ENCODE measurements at places on chromosomes 2 and 18.

DNA sequence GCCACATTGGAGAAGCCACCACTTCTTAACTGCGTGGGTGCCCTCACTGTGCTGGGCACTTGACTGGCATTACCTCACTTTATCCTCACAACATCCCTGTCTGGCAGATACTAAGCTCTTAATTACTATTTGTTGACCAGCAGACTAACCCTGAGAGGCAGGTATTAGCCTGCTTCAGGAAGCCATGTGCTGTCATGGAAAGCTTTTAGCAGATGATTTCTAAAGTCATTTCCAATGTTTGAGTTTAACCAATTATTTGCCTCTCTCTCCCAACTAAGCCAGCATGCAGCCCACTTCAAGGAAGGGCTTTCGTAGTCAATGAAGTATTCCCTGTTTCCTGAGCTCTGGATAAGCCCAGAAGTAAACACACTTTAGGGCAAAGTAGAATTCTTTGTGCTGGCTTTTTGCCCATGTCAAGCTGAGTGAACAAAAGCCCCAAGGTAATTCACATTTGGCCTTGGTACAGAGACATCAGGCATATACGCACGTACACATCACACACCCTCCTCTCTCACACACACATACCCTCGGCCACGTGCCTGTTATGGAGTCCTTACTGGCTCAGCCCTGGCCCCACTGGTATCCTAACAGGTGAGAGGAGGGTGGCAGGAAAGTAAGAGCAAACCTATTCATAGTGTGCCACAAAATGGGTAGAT is 108.6 kb downstream of the C1D start:
- no peak for DNase-seq

DNA sequence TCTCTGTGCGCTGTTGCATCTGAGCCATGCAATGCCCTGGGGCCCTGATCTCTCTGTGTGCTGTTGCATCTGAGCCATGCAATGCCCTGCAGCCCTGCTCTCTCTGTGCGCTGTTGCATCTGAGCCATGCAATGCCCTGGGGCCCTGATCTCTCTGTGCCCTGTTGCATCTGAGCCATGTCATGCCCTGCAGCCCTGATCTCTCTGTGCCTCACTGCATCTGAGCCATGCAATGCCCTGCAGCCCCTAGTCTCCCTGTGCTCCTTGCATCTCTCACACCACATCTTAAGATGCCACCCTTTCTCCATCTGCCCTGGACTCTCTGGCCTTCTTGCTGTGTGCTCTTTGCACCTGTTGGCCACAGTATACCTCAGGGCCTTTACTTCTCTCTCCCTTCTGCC is 56.2 kb downstream of the SOX11 start:
- DNase-seq = no peak

DNA sequence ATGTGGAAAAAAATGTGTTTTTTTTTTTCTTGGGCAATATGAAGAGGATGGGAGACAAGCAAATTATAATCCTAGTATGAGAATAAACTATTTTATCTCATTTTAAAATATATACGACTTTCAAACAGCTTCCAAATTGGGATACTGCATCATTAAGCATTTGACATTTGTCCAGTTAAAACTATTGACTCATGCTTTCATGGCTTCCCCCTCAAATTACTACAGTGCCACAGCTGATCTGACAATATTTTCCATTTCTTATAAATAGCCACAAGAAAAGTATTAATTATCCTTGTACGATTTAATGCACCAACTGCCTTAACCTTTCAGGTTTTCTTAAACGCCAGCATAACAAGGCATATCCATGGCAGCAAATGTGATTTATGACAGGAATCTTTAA is 1134.8 kb upstream of the ZEB2 start:
- DNase-seq = no peak

DNA sequence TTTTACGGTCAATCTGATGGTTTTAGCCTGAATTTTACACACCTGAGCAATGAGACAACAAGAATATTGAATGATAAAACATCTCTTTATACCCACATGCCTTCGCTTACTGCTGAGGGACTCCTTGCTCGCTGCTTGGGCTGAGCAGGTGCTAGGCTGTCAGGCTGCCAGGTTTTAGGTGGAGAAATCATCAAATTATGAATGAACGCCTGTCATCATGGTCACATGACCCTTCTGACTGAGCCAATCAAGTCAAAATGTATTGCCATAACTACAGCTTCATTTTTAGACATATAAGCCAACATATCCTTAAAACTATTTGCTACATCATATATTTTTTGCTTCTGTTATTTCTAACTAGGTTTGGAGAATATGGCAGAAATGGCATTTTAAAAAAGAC is 274.0 kb downstream of the LNPK start:
- DNase-seq = no peak

DNA sequence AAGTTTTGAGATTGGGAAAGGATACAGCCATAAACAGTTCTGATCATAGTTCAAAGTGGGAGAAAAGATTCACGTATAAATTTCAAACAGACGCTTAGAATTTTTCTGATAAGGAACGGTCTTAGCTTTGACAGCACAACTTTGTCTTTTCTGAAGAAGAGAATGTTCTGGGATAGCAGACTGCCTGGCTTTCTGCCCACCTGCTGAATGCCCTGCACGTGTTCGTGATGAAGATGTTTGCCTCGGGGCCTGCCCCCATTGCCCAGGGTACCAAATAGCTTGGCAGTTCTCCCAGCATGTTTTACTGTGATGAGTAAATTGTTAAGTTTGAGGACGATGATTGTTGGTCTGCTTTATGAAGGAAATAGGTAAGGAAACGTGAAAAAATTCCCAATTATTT is 4.6 kb downstream of the MRPL33 start:
- DNase-seq = no peak

DNA sequence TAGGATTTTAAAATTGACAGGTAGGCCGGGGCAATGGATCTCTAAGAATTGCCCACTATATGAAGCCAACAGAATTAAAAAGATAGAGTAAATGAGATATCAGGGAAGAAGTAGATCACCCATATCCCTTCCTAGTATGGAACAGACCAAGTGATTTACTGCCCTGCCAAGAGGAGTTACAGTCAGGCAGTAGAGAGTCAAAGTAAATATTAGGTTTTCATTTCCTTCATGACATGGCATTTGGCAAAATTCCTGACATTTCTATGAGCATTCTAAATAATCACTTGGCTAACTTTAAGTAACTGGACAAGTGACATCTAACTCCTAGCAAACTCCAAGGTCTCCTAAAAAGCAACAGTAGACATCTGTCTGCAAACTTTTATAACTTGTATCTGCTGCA is 33.5 kb downstream of the GALNT5 start:
- DNase-seq = no peak

DNA sequence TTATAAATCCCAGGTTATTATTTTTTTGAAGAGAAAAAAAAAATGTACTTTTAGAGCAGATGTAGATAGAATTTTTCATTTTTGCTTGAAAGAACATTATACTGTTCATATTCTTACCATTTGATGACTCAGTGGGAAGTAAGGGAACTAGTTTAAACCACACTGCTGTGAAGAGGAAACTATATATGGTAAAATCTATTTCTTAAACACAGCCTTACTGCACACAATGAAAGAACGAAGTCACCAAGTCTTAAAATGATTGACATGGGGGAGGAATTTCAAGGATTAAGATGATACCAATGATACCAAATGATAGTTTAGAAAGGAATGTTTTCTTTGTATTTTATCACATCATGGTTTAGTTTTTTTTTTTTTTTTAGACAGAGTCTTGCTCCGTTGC is 5.0 kb downstream of the ACTR2 start:
- no peak for DNase-seq

- no peak for DNase-seq
These were observed 94.4 kb downstream of the LYPD6B start for GRCh38 chr2:149132901-149133300.

DNA sequence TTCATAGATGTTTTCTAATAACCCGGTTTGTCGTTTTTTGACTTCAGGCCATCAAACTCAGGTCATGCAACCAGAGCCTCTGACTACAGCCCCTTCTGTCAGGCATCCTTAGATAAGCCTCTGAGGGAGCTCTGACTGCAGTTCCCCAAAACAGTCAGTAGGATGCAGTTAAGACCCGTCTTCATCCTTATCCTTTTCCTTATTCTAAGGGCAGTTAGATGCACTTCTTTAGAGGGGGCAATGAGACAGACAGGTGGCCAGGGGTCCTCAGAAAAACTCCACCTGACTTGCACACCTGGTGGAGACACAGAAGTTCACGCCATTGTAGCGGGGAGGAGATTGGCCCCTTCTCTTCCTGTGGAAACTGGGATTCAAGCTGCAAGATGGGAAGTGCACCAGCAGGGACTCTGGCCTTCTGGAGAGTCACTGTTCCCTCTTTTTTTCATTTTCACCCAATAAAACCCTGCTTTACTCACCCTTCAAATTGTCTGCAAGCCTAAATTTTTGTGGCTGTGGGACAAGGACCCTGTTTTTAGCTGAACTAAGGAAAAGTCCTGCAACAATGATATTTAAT is 104.8 kb upstream of the TFPI start:
- DNase-seq = no peak

GRCh38 chr18:5512176-5512575 is 31.6 kb downstream of the EPB41L3 start:
- no peak for DNase-seq

GRCh38 chr2:68387408-68388350 is 22.6 kb downstream of the PLEK start:
- DNase-seq = no peak

DNA sequence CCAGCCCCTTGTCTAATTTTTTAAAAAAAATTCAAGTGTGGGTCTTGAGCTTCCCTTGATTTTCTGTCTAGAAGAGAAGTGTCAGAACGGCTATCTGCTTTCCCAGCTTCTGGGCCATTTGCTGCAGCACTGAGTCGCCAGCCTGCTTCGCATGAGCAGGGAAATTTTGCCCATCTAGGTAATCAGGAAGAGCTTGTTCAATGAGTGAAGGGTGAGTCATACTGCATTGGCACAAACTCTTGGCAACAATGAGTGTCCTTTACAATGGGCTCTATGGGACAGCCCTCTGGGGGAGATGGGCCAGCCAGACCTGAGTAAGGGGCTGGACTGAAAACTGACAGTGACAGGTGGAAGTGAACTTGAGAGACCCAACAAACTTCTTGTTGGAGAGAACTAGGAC is 2.4 kb upstream of the RNF144A start:
- DNase-seq = peak; percentile 28

- DNase-seq = no peak
These were observed 515.7 kb upstream of the HS6ST1 start for GRCh38 chr2:128834207-128834879.

- no peak for DNase-seq
These were observed 10.3 kb upstream of the ATOH8 start for GRCh38 chr2:85743304-85743978.

DNA sequence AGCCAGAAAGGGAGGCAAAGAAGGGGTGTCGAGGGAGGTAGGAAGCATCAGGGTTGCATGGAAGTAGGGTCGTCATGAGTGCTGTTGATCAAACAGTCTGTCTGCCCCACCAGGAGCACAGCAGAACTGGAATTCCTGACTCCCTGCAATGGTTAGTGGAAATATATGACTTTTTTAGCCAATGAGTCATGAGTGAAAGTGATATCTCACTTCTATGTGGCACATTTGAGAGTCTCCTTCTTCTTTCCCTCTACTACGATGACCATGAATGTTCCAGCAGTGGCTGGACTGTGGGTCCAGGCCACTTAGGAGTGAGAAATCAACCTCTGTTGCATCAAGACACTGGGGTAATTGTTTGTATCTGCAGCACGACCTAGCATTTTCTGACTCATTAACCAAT is 199.5 kb downstream of the TTC32 start:
- no peak for DNase-seq

GRCh38 chr2:206112846-206113547 is 27.0 kb upstream of the INO80D start:
- DNase-seq = no peak

- DNase-seq = no peak
These were observed 14.9 kb downstream of the ICOS start for GRCh38 chr2:203951366-203951902.

DNA sequence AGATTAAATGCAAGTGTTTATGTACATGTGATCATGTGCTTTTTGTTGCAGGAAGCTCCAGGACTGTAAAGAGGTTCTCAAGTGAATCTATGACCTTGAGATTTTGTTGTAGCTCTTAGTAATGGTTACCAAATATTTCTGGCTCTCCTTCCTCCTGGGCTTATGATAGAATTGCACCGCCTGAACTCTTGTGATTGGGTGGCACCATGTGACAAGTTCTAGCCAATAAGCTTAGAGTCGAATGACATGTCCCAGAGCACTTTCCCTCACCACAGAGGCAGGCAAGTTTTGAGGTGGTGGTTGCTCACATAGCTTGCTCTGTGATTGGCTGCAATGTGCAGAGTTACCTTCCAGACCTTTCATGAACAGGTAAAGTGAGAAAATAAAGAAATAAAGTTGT is 8.9 kb upstream of the SCG2 start:
- no peak for DNase-seq

- DNase-seq = no peak
These were observed 40.4 kb downstream of the SH2D6 start for GRCh38 chr2:85458601-85459563.

- DNase-seq = no peak
These were observed 644.3 kb upstream of the FSHR start for GRCh38 chr2:49798570-49798969.

DNA sequence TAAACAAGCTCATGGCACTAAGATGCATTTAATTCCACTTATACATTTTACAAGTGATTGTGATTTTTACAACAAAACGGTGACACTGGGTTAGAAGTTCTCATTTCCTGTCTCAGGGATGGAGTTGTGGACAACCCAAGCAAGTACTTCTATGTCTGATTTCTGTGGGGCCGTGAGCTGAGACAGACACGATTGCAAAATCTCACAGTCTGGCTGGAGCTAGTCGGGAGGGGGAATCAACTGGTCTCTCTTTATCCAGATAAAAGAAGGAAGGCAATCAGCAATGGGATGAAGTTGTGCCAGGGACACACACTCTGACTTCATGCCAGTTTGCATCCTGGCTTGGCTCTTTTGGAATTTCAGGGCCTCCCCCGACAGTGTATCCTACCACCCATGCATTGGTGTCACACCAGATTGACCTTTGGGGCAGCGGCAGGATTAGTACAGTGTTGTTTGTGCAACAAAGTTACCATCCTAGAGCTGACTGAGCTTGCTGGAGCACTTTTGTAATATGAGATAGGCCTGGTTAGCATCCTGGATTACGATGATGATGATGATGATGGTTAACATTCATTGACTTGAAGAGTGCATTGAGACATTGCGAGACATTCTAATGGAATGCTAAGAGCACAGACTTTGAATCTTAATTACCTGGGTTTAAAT is 98.8 kb downstream of the CTAGE1 start:
- DNase-seq = no peak

DNA sequence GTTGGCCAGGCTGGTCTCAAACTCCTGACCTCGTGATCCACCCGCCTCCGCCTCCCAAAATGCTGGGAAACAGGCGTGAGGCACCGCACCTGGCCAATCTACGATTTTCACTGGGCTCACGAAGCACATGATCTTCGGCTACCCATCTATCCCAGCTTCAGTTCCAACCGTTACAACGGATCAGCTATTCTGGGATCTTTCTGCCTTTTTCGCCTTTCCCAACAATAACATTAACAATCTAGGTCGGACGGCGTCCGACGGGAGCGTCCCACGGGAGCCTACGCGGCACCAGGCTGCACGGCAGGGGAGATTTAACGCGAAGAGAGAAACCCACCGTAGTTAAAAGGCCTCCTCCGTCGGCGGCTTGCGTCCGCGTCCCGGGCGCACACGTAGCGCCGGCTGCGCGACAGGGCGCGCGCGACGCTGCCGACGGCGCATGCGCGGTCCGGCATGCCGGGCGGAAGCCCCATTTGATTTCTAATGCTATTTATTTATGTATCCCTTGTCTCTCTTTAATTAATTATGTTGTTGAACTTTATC is at the start of gene MSL3B:
Gene MSL3B (minus strand): TSS at position 394 of the 540 bp plus-strand sequence.
- peak; percentile 43 for DNase-seq

- no peak for DNase-seq
These were observed 2.6 kb upstream of the CHRND start for GRCh38 chr2:232523402-232523681.

GRCh38 chr2:235692671-235693171 is 198.9 kb downstream of the AGAP1 start:
- DNase-seq = no peak

All from activated CD4-positive, alpha-beta T cell treated with anti-CD3 and anti-CD28 coated beads, Interleukin-2, amount 50 U/mL, for 4 hours (primary cell).